ENCODE measurements at places on chromosomes 1 and 21. TPM values are rescaled to one million over a fixed set of nuclear protein-coding genes. Genes with fewer than 3 reads are reported as not detected.

PERM1 gene
- not detected for total RNA-seq

- peaks cover 6% of the 10 kb centered on the region for H3K4me1 ChIP-seq
- H3K4me3 ChIP-seq = no peak overlapping the region
- H3K27me3 ChIP-seq = no peaks in the 10 kb centered on the region
- H3K36me3 ChIP-seq = no peaks in the 10 kb centered on the region
- no peak overlapping the region for H3K27ac ChIP-seq
These were observed 94.0 kb downstream of the LACTBL1 start for GRCh38 chr1:22878626-22879025.

DNA sequence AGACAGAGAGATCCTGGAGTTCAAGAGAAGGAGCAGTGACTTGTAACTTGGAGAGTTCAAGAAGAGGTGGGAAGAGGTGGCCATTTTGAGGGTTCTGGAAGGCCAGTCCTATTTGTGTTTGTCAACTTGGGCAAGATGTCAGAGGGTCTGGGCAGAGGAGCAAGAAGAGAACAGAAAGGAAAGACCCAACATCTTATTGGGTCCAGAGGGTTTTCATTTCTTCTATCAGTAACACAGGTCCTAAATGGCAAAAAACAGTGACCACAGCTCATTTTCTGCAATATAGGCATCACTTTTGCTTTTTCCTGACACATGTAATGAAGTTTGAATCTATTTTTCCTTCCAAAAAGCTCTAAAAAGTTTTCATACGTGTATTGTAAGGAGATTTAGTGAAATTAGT, 38.3 kb upstream of the MAP10 start:
- DNase-seq = no peak
- H3K4me1 ChIP-seq = peaks cover 47% of the 10 kb centered on the region
- H3K36me3 ChIP-seq = peaks cover 8% of the 10 kb centered on the region

- no peaks in the 10 kb centered on the region for H3K27me3 ChIP-seq
- peaks cover 64% of the 10 kb centered on the region for H3K4me1 ChIP-seq
- H3K4me3 ChIP-seq = peak overlapping the region; percentile 98
- H3K27ac ChIP-seq = peak overlapping the region; percentile 95
- peaks cover 18% of the 10 kb centered on the region for H3K36me3 ChIP-seq
These were observed 1.9 kb downstream of the DHRS3 start for GRCh38 chr1:12615865-12616708.

DNA sequence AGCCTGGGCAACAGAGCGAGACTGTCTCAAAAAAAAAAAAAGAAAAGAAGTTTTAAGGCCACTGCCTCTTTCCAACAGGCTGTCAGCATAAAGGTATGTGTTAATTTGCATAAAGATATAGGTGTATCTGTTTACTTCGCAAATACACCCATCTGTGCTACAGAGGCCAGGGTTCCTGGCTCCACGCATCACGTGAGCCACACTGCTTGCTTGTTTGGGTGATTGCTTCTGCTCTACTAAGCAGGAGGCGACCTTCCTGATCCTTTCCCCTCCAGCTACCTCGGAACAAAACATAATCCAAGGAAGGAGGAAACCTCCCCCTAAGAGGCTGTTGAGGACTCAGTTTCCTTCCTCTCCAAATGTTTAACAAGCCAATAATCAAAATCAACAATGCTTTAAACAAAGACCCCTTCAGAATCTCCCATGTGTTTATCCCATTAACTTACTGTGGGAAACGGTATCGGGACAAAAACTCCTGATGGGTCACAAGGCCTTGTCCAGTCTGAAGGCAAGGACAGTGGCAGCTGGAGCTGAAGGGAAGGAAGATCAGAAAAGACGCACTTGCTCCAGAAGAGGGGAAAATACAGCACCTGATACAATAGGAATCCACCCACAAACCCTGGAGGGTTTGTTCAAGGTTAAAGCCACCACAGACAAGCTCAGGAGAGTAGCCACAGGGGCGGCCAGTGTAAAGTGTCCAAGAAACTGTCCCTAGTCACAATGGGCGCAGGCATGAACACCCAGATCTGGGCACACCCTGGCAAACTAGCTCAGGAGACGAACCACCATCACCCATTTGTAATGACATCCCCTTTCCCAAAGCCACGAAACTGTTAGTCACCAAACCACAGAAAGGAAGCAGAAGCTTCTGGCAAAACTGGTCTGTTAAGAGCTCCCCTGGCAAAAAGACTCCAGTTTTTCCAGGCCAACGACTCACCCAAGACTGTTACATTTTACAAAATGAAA, 17.2 kb downstream of the CTNNBIP1 start:
- H3K27me3 ChIP-seq = no peaks in the 10 kb centered on the region
- no peaks in the 10 kb centered on the region for H3K36me3 ChIP-seq
- no peak overlapping the region for H3K4me3 ChIP-seq
- H3K4me1 ChIP-seq = peaks cover 44% of the 10 kb centered on the region
- DNase-seq = no peak

DNA sequence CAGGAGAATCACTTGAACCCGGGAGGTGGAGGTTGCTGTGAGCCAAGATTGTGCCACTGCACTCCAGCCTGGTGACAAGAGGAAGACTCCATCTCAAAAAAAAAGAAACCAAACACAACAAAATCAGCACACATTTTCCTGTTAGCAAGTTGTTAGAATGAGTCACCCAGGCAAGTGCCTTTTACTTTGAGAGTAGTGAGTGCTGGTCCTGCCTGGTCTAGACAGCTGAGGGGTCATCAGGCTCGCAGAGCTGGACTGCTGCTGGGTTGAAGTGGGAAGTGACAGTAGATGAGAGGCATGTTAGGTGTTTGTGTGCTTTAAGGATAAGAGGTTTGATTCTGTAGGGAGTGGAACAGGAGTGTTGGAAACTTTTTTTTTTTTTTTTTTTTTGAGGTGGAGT, 31.9 kb downstream of the GNPAT start:
- no peak overlapping the region for H3K4me3 ChIP-seq
- no peak overlapping the region for H3K27ac ChIP-seq
- DNase-seq = no peak
- H3K4me1 ChIP-seq = no peaks in the 10 kb centered on the region
- H3K36me3 ChIP-seq = peaks cover 24% of the 10 kb centered on the region

- H3K27ac ChIP-seq = no peak overlapping the region
- no peak overlapping the region for H3K4me3 ChIP-seq
- no peaks in the 10 kb centered on the region for H3K36me3 ChIP-seq
- peaks cover 5% of the 10 kb centered on the region for H3K4me1 ChIP-seq
These were observed 307.4 kb downstream of the KIF26B start for GRCh38 chr1:245462161-245462560.

DNA sequence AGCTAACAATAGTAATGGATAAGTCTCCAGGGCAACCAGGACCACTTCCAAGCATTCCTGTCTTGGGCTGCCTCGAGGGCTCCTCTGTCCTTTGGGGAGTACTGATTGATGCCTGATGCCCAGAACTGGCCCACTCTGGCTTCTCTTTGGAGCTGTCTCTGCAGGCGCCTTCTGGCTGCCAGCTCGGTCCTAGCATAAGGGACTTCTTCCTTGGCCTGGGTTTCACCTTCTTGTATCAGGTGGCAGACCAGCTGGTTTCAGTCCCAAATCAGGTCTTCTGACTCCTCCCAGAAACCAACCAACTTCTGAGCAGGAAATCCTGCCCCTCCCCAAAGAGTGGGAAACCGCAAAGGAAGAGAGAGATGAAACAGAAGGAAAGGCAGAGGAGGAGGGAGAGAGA, 10.6 kb downstream of the G0S2 start:
- H3K4me1 ChIP-seq = 0 out of 2 replicates have a peak, but pooled peaks cover 2% of the 10 kb centered on the region
- H3K4me3 ChIP-seq = no peak overlapping the region
- no peaks in the 10 kb centered on the region for H3K36me3 ChIP-seq
- H3K27ac ChIP-seq = no peak overlapping the region
- peaks cover 11% of the 10 kb centered on the region for H3K27me3 ChIP-seq

GRCh38 chr1:229268505-229268904, 2.4 kb upstream of the RAB4A start:
- peaks cover 17% of the 10 kb centered on the region for H3K4me1 ChIP-seq
- H3K36me3 ChIP-seq = peaks cover 6% of the 10 kb centered on the region
- DNase-seq = no peak
- H3K27me3 ChIP-seq = peaks cover 14% of the 10 kb centered on the region
